ENCODE measurements at places on chromosomes 7 and 10. TPM values are rescaled to one million over a fixed set of nuclear protein-coding genes. Genes with fewer than 3 reads are reported as not detected.

LBX1 gene
- not detected for total RNA-seq

DNA sequence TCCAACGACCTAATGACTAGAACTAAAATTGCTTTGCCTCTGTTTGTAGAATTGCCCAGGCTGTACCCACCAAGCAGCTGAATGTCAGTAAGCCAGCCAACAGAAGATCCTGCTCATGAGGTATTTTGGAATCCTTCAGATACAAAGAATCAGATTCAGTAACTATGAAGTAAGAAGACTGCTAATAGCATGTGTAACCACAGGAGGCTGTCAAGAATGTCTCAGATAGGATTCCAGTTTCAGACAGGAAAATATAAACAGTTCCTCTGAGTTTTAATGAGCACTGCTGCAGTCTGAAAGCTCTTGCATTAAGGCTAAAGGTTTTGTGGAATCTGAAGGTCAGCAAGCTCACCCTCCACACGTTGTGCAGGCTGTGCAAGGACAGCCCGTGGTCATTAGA is 112.6 kb upstream of the ADAM12 start:
- DNase-seq: no peak

DNA sequence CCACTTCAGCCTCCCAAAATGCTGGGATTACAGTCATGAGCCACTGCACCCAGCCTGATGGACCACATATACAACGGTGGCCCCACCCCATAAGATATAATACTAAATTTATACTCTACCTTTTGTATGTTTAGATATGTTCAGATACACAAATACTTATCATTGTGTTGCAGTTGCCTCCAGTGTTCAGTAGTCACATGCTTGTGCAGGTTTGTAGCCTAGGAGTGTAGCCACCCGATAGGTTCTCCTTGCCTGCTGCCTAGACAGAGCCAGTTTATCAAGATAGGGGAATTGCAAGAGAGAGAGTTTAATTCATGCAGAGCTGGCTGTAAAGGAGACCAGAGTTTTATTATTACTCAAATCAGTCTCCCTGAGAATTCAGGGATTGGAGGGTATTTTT is 9.6 kb downstream of the CCL24 start:
- DNase-seq: no peak

LRRC17 gene
- not detected for total RNA-seq

NUTM2E gene
- not detected for total RNA-seq

OR2A42 gene
- not detected for total RNA-seq

DNA sequence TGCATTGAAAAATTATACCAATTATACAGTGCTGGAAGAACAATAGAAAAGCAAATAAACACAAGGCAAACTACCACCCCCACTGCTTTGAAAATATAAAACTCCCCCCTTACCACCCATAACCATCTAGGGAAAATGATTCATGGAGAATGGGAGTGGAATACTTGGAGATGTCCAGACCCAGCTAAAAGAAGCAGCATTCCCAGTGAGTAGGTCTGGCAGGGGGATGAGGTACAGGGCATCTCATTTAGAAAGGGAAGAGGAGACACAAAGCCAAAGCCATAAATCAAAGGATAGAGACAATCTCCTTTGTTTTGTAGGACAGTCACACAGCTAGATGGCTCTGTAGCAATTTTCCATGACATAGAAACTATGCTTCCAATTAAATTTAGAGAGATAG is 36.0 kb upstream of the DGKI start:
- DNase-seq: no peak

HKDC1 gene
- 0.41 TPM for total RNA-seq

DNA sequence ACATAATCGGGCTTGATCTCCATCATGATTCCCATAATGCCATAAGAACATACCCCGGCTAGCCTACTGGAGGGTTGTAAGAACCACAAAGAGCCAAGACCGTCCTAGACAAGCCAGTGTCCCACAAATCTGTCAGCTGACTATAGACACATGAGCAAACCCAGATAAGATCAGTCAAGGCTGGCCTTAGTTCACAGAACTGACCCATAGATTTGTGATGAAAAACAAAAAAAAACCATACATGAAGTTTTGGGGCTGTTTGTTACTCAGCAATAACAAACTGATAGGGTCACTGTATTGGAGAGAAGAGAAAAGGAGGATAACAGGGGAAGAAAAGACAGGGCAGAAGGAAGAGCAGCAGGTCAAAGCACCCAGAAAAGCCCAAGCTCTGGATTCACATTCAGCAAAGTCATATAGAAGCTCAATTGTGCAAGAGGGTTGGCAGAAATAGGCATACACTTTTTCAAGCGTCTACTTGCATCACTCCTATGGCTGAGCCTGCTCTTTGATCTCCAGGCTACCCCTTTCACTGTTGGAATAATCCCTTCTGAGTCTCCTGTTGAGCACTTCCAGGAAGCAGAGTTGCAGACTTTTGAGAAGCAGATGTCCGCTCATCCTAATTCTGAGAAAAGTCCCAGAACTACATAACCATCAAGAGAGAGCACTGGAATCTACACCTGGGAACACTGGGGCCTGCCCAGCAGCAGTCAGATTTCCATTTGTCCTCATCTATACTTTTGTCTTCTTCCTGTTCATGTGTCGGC is 122.0 kb upstream of the HABP2 start:
- no peak for DNase-seq

RET gene
- total RNA-seq: not detected

GRCh38 chr7:101816595-101817470 is 593 bp upstream of the CUX1 start:
- DNase-seq: no peak

DNA sequence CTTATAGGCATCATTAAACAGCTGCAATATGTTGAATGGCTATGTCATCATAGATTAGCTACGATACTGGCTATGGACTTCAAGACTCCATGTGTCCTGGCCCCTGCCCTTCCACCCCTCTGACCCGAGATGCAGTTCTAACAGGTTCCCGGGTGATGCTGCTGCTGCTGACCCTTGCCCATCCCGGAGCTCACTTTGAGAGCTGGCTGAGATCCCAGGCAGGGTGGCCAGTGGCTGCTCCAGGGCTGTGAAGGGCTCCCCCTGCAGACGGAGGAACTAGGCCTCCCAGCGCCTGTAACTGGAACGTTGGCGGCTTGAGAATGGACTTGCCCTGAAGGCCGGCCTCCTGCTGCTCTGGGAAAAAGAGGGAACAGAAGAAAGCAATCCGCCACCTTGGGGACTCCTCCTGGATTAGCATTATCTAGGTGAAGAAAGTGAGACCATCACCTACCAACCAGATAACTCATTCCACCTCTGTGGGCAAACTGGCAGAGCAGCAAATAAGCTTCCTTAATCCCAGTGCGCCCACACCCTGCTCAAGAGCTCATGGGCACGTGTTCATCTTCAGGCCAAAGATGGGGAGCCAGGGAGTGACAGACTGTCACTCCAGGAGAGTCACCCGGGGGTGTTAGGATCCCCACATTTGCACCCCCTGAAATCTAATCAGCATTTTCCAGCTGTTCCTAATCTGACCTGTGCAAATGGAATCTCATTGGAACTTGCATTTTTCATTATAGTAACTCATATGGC is 56.8 kb downstream of the PARP12 start:
- no peak for DNase-seq

- DNase-seq: no peak
Measured at GRCh38 chr10:52019077-52019555, 295.0 kb upstream of the DKK1 start.

GRCh38 chr7:28419716-28420115 is 7.4 kb downstream of the CREB5 start:
- DNase-seq: no peak

DNA sequence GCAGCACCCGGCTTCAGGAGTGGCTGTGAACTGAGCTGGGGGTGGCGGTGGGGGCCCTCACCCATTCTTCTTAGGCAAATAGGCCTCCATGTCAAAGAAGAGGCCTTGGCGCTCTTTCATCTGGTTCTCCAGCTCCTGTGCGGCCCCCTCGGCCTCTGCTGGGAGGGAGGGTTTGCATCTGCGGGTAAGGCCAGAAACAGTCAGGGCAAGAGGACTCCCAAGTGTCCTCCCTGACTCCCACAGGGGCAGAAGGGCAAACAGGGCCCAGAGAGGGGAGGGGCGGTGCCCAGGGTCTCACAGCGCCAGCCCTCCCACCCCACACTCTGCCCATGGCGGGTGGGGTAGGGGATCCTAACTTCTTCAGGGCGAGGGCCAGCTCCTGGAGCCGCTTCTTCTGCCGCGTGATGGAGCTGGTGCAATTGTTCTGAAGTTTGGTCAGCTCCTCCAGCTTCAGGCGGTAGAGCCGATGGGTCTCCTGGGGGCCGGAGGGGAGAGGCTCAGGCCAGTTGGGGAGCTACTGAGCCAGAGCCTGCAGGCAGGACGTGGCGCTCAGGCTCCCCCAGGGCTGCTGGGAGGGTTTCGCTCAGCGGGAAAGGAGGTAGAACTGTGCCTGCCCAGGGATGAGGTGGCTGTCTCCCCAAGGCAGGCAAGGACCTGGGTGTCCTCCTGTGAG is 2.2 kb downstream of the TMEM120A start:
- no peak for DNase-seq

PHKG1 gene
- 4.1 TPM for total RNA-seq

CYP2C19 gene
- total RNA-seq: not detected

DNA sequence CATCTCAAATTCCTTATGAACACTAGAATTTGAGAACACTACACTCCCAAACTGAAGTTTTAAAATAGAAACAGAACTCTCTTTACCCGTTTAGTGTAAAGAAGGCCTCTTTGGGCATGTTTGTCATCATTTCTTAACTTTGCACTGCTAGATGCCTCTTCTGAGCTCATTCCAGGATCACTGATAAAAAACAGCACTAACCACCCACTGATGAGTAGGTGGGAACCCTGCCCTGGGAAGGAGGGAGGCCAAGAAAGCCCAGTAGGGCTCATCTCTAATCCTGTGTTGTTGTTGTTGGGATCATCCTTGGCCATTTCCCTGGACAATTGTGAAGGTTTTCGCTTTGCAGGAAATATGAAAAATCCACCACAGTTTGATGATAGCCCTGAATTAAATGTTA is 68.2 kb downstream of the CUBN start:
- no peak for DNase-seq

GRCh38 chr7:155208681-155209477 is 88.8 kb upstream of the INSIG1 start:
- no peak for DNase-seq

DNA sequence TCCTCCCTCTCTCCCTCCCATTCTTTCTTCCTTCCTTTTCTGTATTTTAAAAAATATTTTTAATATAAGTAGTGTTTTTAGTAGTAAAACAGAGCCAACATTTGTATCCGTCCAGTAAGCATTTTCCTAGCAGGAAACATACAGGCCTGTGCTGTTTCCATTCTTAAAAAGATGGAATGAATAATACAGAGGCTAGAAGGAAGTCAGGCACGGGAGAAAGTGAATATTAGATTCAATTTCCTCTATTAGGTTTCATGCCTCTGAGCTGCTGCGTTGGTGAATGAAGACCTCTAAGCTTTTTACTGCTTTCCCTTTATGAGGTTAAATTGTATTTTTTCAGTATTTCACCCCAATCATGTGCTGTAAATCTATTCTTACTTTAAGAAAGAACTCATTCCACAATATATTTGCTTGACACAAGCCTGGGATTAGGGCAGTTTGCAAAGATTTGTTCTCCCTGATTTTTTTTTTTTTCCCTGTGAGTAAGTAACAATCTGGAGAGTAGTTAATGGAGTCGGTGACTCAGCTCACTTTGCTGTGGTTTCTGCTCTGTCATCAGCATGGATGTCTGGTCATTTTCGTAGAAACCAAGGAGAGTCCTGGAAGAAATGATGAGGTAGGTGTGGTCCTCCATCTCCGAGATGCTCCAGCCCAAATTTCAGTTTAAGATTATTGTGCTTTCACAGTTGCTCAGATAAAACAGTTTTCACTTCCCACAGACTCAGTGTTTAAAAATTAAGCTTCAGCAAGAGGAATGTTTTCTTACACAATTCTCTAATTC is 76.1 kb upstream of the PITRM1 start:
- DNase-seq: no peak

DNA sequence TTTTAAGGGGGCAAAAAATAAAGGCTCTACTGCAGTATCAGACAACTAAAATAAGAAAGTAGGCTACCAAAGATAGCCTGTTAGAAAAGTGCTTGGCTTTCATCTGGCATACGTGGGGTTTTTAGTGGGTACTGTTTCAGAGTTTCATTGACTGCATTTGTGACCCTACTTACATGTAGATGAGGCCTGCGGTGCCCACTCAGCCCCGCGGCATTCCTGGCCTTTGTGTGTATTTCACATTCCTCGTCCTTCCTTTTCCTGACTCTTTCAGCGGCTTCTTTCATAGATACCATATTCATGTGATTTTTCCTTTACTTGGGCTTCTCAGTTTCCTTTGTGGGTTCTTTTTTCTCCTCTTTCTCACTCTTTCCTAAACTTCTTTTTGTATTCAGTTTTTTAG is 50.7 kb downstream of the UBE3C start:
- DNase-seq: no peak

GRCh38 chr10:133467286-133467911 is 13.7 kb downstream of the SCART1 start:
- no peak for DNase-seq

ZDHHC4 gene
- 40.6 TPM for total RNA-seq

- no peak for DNase-seq
Measured at GRCh38 chr7:138974675-138975292, 6.4 kb downstream of the KIAA1549 start.

DNA sequence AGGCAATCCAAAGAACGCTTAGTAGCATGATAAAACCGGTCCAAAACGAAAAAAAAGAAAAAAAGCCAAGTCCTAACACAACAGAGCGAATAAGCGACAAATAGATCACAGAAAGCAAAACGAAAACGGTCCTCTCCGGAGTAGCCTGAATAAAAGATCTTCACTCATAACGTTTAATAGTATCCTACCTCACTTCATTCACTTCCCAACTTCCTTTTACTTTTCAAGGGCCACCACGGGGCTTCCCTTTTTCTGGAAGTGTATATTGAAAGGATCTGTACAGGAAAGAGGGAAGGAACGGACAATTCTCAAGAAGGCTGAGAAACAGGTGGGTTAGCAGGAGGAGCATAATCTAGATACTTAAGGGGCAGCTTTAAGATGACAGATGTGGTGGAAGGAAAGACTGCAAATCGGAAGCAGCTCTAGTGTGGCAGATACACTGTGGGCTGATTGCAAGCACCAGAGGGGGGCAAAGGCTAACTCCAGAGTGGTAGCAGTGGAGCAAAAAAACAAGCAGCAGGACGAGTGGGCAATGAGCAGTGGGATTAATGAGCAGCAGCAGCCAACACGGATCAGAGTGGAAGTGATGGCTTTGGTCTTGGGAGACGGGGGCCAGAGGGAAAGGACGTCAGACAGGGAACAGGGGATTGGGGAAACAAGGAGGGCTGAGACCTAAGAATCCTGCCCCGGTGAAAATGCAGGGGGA is 866 bp downstream of the CNOT4 start:
- no peak for DNase-seq

DNA sequence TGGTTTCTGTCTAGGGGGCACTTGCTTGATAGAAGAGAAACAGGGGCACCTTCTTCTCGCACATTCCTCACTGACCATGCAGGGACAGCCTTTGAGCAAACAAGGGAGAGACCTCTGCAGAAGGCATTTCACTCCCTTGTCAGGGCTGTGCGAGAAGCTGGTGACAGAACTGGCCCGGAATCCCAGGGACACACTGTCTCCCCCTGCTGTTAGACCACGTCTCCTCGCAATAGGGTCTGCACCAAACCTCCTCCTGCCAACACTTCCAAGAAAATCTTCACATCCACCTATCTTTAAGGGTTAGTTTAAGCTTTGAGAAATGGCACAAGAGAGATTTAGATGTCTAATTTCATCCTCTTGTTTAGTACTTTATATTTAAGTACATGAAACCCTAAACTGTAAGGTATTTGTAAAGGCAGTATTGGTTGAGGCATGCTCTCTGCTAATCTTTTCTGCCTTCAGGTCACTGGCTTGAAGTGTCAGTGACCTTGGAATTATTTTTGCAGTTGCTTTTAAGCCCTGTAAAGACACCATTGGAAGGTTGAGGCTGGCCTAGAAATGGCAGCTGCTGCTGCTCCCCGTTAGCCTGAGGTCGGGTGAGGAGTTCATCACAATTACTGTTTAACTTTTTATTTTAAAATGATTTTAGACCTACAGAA is 37.0 kb downstream of the RBM20 start:
- no peak for DNase-seq
